ENCODE measurements at places on chromosomes 16 and 17.
A peak's percentile ranks its signal among the peaks of the same experiment; 100 is the strongest.

- DNase-seq = no peak
Observed at GRCh38 chr17:17573912-17574311, 17.6 kb downstream of the PEMT start.

- no peak for DNase-seq
Observed at GRCh38 chr17:78433013-78433727, 54.7 kb downstream of the PGS1 start.

DNA sequence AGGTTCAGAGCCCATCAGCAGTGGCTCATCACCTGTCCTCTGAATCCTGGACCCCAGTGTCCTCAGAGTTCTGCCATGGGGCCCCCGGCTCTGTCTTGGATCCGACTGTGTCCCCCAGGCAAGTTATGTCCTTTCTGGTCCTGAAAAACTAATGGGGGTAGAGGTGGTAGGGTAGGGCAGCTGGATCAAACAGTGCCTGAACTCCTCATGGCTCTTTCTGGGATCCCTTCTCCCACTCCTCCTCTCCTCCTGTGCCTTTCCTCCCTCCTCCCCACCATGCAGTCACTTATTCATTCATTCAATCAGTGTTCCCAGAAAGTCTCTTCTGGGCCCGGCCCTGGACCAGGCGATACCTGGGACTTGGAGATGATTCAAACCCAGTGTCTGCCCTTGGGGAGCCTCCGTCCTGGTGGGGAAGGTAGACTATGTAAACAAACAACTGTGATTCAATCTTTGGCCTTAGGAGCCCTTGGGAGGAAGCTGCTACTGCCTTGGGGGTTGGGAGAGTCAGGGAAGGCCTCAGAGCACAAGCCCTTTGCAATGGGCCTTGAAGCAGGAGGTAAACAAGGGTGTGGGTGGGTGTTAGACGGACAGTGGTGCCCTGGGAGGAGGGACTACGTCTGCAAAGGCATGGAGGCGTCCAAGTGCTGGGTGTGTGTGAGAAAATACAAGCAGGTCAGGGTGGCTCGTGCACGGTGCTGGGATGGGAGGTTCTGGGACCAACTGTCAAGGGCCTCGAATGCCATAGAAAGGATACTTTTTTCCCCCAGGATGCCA is 6.4 kb upstream of the FAM83G start:
- no peak for DNase-seq

DNA sequence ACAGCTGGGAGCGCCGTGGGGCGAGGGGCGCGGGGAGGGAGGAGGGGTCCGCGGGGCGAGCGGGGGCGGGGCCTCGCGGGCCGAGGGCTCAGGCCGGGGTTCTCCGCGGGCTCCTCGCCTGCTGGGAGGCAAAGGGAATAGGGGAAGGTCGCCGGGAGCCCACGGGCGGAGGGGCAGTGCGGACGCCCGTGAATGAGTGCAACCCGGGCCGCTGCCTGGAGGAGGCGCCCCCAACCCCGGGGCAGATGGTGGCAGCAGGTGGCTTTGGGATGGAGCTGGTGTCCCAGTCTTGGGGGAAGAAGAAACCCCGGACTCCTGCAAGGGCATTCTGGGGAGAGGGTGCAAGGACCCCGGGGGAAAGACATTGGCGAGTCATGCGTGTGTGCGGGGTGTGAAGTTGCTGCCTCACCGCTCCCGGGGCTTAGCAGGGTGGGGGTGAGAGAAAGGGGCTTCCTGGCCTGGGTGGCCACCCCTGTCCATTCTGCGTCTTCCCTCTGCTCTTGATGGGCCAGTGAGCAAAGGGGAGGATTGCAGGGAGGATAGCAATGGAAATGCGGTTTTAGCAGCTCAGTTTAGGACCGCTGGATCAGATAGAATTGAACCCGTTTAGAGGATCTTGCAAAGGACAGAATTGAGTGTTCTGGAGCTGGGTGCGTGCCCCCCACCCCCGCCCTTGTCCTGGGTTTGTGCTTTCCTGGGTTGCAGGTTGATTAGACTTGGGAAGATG is 526 bp downstream of the KIAA0513 start:
- DNase-seq = no peak

DNA sequence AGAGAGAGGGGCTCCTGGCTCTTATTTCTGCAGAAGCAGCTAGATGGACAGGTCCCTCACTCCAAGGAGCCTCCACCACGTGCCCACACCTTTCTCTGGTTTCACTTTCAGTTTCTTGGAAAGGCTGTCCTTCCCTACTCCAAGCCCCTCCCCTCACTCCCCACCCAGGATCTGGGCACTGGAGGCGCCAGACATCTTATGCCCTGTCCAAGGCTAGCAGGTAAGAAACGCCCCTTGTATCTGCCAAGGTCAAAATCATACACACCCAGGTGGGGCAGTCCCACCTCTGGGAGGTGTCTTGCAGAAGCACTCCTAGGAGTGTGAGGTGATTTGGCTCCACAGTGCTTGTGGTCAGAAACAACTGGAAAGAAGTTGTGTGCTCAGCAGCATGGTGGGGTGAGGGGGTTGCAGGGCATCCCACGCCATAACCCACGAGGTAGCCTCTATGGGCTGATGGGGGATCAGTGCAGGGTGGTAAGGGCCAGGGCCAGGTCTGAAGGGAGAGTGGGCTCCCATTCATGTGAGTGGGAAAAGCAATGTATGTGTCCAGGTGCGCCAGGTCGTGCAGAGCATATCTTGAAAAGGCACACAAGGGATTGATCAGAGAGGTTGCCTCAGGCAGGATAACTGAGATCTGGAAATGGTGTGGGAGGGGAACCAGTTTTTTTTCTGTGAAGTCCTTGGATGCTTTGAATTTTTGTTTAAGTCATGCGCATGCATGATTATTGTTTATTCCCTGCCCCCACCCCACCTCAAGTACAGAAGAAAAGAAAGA is 31.8 kb upstream of the PRM1 start:
- DNase-seq = no peak

DNA sequence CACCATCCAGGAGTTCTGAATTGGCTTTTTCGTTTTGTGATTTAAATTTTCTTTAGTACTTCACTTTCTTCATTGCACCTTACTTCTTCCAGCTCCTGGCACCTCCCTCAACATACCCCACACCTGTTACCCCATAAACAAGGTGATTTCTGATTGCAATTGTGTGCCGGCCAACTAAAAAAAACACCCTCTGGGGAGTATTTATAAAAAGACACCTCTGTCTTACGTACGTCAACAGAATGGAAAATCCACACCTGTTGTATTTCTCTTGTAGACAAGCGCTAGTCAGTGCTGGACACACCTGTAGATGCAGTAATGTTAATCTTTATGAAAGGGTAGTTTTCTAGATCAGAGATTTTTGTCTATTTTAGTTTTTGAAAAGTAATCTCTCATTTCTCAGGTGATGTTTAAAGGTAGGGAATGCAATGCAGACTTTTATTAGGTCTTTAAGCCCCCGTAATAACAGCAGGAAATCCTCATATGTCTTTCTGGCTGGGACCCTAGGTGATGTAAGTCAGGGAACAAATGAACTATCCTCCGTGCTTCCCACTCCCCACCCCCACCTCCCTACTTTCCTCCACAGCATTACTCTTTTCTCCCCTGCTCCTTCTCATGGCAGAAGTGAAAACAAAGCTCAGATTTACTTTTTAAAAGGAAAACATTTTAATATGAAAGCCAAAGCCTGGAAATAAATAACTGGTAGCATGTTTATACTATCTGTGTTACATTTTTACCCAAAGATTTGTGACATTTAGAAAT is 4.2 kb downstream of the MSI2 start:
- DNase-seq = no peak

- DNase-seq = no peak
Observed at GRCh38 chr16:49809062-49809461, 46.9 kb downstream of the ZNF423 start.

GRCh38 chr16:89484041-89484501 is 6.3 kb downstream of the ANKRD11 start:
- no peak for DNase-seq

- DNase-seq = peak; percentile 4
Observed at GRCh38 chr17:40266882-40267281, 20.8 kb upstream of the CDC6 start.

DNA sequence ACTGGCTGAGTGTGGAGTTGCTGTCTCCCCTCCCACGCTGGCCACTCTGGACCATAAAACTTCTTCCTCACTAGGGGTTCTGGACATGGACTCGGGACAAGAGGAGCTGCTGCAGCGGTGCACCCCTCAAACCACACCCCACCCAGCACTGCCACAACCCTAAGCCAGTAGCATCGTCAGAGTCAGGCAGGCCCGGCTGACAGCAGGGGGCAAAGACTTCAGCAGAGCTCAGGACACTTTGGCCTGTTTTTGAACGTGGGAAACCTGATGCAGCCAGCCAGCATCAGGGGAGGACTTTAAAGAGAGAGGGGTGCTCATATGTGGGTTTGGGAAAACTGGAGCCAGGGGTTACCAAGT is 9.6 kb downstream of the MEOX1 start:
- no peak for DNase-seq

DNA sequence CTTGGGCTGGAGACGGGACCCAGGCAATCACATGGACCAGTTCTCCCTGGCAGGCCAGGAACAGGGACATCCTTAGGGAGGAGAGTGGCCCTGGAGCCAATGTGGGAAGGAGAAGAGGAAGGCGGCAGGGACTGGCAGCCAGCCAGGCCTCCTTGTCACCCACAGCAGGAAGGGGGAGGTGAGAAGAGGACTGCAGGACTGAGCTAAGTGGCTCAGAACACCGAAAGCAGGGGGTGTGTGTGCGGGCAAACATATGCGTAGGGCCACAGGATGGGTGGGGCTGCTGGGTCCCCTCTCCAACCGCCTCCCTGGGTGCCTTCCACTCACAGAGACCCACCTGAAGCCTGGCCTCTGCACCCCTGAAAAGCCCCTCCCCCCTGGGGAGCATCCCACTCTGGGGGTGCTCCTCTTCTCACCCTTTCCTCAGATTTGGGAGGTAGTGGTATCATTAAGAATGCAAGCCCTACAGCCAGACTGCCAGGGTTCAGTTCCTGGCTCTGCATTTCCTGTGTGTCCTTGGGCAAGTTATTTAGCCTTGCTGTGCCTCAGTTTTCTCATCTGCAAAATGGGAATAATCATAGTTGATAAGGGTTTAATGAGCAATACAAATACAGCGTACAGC is 8.1 kb downstream of the PNMT start:
- no peak for DNase-seq

GRCh38 chr17:42133461-42134041 is 10.9 kb downstream of the HSPB9 start:
- DNase-seq = no peak

Data from amygdala (tissue), 56 donors.